Naive thymus-derived CD4-positive, alpha-beta T cell (primary cell): ENCODE measurements at places on chromosomes 5 and 9.

- DNase-seq: no peak
Observed at GRCh38 chr9:26129217-26129616, 451.0 kb upstream of the TUSC1 start.

- DNase-seq: no peak
Observed at GRCh38 chr5:73067213-73067612, 53.2 kb upstream of the TMEM171 start.

- DNase-seq: no peak
Observed at GRCh38 chr5:5581080-5581479, 158.6 kb downstream of the ICE1 start.

- no peak for DNase-seq
Observed at GRCh38 chr5:6395621-6396020, 17.3 kb upstream of the MED10 start.

DNA sequence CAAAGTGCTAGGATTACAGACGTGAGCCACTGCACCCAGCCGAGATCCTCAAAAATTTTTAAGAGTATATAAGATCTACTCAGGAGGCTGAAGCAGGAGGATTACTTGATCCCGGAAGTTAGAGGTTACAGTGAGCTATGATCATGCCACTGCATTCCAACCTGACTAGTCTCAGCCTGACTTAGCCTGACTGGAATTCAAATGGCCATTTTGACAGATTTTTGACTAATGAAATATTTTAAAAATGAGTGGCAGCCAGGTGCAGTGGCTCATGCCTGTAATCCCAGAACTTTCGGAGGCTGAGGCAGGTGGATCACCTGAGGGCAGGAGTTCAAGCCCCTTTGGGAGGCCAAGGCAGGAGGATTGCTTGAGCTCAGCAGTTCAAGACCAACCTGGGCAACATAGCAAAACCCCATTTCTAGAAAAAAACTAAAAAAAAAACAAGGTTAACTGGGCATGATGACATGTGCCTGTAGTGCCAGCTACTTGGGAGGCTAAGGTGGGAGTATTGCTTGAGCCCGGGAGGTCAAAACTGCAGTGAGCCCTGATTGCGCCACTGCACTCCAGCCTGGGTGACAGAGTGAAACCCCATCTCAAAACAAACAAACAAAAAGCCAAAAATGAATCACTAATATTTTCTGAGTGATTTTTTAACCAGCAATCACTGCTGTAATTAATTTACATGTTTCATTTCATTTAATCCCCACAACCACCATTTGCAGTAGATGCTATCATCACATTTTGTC lies 16.6 kb downstream of the ATOX1 start:
- DNase-seq: no peak

DNA sequence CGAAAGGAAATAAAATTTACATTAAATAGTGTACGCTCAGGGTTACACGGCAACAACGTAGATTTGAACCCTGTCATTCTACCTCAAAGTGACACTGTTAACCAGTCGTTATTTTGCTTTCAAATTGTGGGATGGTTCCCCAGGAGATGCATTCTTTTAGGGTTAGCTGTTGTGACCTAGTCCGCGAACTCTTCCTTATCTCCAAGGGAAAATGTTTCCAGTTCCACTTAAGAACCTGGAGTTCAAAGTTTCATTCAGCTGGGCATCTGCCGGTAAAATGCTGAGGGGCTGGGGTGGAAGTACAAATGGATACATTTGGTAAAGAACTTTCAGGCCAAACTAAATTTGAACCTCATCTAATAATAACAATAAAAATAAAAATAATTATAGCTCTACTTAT lies 264.6 kb downstream of the NR3C1 start:
- DNase-seq: no peak

- DNase-seq: no peak
Observed at GRCh38 chr9:94872083-94872833, 145.8 kb downstream of the AOPEP start.

GRCh38 chr9:24333629-24334028 lies 212.1 kb downstream of the IZUMO3 start:
- DNase-seq: no peak
